ENCODE measurements at places on chromosomes 7 and 10. TPM values are rescaled to one million over a fixed set of nuclear protein-coding genes. Genes with fewer than 3 reads are reported as not detected.

DNA sequence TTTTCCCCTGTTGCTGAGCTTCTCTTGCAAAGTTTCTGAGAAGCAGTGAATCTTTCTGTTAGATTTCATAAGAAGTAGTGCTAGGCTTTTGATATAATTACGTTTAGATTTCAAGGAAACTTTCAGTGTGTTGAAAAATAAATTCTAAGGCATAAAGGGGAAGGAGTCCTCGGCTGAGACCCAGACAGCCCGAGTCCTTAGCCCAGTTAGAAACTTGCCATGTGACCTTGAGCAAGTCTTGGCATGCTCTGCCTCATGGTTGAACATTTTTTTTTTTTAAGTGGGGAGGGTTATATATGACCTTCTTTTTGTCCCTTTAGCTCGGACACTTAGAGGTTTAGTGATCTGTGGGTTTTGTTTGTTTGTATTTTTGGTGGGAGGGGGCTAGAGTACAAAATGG is 117.5 kb downstream of the TCF7L2 start:
- no peak for ATAC-seq

DNA sequence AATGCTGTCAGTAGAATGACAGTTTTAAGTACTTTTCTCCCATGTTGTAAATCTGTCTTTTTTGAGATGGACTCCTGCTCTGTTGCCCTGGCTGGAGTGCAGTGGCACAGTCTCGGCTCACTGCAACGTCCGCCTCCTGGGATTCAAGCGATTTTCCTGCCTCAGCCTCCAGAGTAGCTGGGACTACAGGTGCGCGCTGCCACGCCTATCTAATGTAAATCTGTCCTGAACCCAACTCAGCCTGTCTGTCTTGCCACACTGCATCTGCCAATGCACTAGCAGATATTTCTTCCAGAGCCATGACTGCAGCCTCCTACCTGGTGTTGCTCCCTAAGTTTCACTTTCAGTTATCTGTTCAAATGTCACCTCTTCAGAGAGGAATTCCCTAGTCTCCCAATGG is 264.1 kb downstream of the PHF14 start:
- no peak for ATAC-seq

DNA sequence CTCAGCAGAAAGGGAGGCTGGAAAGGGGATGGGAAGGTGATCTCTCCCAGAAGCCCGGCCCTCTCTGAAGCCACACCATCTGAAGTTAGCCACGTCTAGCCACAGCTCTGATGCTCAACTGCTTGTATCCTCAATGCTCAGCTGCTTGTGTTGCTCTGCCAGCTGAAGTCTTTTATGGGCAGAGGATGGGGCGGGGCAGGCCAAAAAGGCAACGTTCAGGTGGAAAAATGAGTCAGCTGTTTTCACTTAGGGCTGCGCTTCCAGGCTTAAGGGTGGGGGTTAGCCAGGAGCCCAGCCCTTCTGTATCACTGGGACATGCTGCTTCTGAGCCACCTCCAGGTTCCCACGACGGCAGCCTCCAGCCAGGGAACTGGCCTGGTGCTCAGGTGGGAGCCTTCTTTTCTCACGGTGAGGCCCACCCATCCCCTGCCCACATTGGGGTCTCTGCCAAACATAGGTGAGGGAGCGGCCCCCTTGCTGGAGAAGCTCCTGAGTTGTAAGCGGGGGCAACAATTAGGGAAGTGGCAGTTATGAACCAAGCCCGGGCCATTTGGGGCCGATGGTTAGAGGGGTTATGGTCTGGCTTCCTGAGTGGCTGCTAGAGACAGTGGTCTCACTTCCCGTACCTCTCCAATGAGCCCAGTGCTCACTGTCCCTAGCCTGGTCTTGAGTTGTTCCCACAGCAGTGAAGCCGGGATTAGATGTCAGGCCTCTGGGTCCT is 44.9 kb upstream of the CNPY1 start:
- no peak for ATAC-seq

DNA sequence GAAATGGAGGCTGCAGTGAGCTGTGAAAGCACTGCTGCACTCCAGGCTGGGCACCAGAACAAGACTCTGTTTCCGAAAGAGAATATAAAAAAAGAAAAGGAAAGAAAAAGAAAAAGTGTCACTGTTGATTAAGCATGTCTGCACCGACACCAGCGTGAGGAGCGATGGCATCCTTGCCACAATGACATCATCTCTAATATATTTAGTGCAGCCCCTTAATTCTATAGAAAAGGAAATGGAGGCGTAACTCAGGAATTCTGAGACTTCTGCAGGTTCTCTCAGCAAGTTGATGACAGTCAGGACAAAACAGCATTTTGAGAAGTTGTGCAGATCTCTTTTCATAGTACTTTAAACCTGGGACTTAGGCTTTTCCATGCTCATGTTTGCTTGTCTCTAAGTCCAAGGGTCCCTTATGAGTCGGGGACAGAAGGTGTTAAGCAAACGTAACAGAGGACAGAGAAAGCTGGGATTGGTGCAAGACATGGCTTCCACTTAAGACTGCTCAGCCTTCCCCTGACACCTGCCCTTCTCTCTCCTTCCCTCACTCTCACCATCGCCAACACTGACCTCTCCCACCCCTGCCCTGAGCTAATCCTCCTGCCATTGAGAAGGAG is 16.9 kb upstream of the ANKRD1 start:
- no peak for ATAC-seq

Gene PON1
- total RNA-seq, result not detected

- ATAC-seq, result no peak
Observed at GRCh38 chr7:1004018-1004852, 21.3 kb downstream of the CYP2W1 start.

DNA sequence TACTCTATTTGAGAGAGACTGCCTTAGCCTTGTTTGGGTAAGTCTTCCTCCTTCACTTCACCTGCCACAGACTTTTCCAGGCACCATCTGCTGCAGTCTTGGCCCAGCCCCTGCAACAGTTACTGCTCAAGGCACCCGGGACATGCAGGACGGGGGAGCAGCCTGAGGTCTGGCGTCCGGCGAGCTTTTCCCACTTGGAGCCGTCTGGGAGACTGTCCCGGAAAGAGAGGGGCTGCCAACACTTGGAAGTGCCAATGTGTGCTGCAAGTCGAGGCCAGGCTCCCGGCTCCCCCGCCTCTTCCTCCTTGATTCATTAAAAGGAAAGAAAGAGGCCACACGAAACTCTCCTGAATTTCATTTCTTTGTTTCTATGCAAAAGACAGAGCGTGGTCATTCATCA is 13.7 kb downstream of the HTRA1 start:
- peak; percentile 75 for ATAC-seq

DNA sequence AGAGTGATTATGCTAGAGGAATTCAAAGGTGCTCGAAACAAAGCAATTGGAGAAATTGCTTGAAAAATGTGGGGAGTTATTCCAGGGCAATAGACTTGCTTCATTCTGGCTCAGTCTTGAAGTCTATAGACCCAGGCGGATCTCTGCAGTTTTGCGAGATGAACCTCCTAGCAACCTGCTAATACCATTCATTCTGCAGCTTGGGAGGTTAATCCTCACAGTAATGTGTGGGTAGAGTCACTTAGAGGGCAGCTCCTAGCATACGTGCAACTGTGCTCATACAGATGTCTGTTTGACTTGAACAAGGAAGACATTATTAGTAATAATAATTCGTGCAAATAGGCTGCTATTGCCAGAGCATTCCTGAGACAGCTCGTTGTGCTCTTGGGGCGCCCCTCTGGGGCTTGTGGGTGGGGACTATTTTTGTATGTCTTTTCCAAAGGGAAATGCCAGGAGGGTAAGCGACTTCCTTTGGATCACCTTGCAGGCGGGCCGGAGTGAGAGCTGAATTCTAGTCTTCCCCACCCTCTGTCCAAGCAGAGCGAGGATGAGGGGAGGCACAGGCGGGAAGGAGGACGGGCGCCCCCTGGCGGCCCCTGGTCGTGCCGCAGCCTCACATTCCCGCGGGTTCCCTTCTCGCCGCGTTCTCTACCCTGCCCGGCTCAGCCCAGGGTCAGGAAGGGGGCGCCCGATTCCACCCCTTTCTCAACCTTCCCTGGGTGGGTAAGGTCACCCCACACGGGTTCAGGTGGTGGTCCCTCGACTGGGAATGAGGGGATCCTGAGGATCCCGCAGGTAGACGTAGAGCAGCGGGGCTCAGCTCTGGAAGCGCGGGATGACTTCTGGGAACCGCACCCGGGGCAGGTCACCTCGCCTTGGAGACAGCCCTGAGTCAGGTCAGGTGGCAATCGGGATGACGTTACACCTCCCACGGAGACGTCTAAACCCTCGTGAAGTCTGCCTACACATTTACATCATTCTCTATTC is 241.5 kb downstream of the PHTF2 start:
- peak; percentile 68 for ATAC-seq

DNA sequence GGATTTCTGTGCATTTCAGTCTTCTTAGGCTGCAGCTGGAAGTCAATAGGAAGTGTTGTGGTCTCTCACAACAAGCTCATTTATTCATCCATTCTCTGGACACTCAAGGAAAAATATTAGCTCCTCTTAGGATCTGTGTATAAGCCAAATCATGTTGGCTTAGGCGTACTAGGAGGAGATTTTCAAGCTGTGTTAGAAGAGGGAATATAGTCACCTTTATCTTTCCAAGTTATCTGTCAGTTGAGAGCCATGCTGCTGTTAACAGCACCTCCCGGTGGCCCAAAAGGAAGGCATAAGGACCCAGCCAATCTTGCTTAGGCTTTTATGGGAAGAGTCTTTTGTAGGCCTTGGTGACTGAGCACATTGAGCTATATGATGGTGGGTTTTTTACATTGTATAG is 220.0 kb downstream of the LRMDA start:
- ATAC-seq, result no peak

GRCh38 chr10:119452396-119452795 is 90.1 kb downstream of the RGS10 start:
- ATAC-seq, result no peak

DNA sequence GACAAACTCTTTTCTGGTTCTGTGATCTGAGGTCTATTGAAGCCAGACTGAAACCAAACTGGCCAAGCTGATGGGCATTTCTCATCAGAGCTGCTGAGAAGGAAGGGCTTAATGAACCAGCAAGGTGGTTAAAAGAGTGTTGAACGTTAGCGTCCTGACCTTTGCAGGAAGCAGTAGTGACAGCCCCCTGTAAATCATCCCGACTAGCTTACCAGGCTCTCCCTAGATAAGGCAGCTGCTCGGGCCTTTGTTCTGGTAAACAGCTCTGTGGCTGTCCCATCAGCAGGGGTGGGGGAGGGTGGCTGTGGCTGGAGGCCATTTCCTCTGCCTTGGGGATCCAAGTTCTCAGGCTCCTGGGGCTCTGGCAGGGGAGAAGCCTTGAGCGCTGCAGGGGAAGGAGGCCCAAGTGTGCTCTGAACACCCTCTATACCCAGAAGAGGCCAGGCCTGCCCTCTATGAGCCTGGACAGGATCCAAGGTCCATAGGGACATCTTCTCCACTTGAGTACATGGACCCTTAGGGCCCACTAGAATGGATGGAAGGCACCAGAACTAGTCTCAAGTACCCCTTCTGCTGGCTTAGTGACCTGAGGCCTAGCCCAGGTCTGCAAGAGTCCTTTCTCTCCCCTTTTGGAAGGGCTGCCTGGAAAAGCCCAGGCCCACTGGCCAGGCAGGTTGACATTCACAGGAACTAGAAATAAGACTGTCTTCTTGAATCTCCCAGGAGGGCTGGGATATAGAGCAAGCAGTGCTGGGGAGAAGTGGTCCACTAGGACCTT is 134.6 kb downstream of the ARHGAP22 start:
- ATAC-seq, result no peak

GRCh38 chr7:152011860-152012259 is 13.6 kb upstream of the GALNT11 start:
- ATAC-seq, result no peak

GRCh38 chr10:62456611-62457101 is 82.5 kb downstream of the ZNF365 start:
- ATAC-seq, result no peak

DNA sequence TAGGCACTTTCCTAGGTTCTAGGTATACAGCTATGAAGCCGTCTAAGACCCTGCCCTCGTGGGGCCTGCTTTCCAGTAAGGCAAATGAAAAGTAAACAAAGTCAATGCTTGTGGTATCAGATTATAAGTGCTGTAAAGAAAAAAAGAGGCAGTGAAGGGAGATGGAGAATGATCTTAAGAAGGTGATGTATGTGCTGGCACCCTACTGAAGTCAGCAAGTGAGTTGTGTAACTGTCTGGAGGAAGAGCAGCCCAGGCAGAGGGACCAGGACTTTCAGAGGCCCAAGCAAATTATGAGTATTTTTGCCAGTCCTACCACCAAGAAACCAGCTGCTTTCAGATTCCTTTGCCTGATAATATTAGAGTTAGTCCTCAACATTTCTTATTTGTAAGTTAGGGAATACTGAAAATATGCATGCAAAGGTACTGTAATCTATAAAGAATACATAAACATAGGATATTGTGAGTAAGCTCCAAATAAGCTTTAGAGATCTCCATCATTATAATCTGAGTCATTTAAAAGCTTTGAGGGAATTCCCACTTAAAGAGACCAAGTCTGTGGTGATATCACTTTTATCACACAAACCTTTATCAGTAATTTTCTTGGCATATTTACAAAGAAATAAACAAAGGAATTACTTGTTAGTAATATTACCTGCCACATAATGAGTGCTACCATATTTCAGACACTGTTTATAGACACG is 329.2 kb upstream of the LRGUK start:
- ATAC-seq, result no peak

DNA sequence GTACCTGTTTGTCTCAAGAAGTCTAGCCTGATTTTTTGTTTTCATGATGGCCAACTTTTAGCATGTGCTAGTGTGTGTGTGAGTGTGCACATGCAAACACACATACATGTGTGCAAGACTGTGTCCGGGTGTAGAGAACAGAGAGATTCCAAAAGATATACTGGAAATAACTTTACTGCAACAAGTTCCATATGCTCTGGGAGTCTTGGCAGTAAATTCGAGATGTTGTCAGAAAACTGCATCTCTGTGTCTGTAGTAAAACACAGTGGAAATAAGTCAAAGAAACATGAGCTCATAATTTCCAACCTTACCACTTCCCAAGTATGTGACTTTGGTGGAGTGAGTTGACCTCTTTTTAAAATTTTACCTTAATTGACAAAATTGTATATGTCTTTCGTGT is 950.8 kb upstream of the C7orf33 start:
- ATAC-seq, result no peak

Gene SERPINE1
- total RNA-seq, result 75.3 TPM

DNA sequence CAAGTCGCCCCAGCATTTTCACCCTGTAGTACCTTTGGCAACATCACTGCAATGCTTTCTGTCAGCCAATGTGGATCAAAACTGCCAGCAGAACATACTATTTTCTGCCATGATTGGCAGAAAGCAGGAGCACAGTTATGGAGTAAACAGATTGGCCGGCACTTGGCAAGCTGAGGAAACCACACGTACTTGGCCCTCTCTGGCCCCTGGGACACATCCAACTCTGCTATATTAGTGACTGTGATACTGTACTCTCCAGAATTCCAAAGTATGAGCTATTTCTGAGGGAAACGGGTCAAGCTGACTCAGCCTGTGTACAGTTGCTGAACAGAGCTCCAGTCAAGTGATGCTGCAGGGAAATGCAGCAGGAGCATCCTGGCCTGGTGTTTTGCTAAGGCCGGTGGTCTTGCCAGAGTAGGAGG is 39.8 kb upstream of the LANCL2 start:
- ATAC-seq, result peak; percentile 69

GRCh38 chr7:156167417-156167807 is 355.1 kb upstream of the SHH start:
- ATAC-seq, result no peak

All from gastroesophageal sphincter (tissue), 4 donors.